ENCODE measurements at places on chromosomes 7 and 10.
A peak's percentile ranks its signal among the peaks of the same experiment; 100 is the strongest.

DNA sequence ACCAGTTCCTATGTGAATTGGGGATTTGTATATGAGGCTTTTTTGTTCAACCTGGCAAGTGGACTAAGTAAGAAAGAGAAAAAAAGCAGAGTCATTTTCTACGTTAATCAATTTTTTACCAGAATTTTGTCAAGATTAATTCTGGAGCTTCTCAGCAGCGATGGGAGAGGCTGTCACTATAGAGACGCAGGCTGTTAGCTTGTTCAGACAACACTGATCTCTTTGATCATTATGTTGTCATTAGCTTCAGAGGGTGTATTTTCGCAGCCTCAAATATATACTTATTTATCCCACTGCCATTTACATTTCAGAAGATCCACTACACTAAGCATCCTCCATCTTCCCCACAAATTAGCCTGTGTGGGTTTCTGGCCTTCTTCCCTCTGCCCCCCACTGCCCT lies 196.7 kb upstream of the PFKP start:
- no peak for DNase-seq

GRCh38 chr7:33888166-33888565 lies 17.2 kb upstream of the BMPER start:
- no peak for DNase-seq

DNA sequence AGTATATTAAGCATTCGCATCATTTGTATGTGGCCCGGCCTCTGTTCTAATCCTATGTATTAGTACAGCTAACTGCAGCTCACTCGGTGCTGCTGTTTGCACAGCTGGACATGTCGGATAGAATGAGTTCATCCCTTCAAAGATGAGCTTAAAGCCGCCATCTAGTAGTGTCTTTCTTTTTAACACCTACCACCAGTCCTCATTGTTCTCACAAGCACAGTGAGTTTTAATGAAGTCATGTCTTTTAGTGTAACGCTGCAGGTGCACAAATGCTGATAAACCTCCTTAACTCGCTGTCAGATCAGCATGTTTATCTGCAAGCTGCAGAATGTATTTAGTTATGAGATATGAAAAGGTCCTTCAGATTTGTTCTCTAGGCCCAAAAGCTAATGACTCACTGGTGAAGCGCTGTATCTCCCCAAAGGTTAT lies 247.5 kb downstream of the MTERF1 start:
- no peak for DNase-seq

GRCh38 chr10:48804740-48805182 lies 120.1 kb downstream of the WDFY4 start:
- no peak for DNase-seq

GRCh38 chr10:49643241-49644034 lies 29.6 kb downstream of the CHAT start:
- no peak for DNase-seq

GRCh38 chr7:39644170-39644569 lies 20.8 kb downstream of the RALA start:
- DNase-seq = no peak

DNA sequence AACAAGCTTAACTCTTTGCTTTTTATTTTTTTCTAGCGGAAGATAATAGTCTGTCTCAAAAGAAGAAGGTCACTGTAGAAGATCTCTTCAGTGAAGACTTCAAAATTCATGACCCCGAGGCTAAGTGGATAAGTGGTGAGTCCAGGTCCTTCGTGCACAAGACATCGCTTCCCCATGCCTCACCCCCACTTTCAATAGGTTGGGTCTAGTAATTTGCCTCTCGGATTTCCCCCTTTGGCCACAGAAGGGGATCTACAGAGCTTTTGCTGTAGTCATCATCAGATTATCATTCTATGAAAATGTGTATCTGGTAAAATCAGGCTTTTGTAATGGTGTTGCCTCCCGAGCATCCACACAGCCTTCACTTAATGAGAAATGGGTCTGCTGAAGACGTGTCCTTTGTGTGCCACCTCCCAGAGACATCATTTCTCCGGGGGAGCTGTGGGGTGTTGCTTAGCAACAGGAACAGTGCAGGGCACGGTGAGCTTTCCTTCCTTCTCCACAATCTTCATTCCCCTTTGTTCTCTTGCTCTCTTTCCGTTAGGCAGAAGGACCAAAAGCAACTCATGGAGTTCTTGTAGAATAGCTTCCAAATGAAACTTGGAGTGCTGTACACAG lies 422.8 kb downstream of the DPP6 start:
- DNase-seq = no peak

DNA sequence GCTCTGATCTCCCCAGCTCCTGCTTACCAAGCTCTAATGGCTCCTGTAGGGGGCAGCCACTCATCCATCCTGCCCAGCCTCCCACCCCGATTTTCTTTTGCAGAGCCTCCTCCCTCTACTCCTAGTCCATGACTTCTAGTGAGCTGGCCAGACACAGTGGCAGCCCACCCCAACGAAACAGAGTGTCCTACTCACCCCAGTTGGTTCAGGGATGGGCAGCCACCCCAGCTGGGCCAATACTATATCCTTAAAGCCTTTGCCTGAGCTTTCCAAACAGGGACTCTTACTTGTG lies 77.1 kb downstream of the GRID1 start:
- DNase-seq = no peak

DNA sequence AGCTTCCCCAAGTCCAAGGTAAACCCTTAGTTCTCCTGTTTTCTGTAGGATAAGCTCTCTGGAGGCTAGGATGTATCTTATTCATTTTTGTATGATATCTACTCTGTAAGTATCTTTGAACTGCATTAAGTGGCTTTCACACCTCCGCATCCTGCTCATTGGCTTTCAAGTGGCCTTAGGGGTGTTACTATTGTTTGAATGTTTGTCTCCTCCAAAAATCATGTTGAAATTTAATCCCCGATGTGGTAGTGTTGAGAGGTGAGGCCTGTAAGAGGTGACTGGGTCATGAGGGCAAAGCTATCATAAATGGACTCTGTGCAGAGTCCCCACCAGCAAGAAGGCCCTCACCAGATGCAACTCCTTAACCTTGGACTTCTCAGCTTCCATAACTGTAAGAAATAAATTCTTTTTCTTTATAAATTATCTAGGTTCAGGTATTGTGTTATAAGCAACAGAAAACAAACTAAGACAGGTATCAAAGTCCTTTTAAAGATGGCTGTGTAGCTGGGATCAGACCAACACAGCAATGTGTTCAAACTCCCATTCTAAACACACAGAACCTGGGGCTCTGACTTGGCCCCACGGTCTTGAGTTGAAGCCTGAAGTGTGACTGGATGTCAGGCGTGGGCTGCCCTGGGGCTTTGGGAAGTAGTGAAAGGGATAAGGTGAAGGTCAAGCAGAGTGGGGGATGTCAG lies 25.9 kb downstream of the TBXAS1 start:
- DNase-seq = no peak

DNA sequence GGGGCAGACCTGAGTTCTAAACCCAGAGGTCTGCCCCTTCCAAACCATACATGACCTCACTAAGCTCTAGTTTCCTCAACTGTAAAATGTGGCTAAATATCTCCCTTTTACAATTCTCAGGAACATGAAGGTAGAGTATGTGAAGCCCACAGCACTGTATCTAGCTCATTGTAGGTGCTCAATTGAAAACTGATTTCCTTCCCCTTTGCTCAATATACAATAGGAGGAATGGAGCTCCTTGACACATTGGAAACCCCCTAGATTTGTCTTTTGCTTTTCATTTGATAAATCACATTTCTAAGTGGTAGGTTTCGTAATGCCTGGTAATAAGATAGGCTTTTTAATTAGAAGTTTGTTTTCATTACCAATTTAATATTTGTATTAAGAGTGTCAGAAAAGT lies 153.3 kb downstream of the ARID5B start:
- no peak for DNase-seq

GRCh38 chr7:141976524-141977245 lies 3.1 kb upstream of the TAS2R38 start:
- no peak for DNase-seq

- no peak for DNase-seq
Observed at GRCh38 chr10:88389456-88389855, 193.7 kb downstream of the RNLS start.

DNA sequence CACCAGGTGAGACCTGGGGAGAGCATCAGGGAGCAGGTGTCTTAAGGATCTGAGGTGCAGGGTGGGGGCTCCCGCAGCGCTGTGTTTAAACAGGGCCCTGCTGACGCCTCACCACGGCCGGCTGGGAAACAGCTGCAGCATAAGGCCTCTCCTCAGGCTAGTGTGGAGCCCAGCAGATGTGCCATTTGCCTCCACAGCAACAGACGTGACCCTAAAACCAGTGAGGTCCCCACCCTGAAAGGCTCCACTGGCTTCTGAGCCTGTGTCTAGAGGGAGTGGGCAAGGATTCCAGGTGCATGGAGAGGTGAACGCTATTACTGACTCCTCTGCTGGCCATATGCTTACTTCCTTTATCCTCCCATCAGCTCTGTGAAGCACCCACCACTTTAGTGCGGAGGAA lies 47.8 kb downstream of the SYPL1 start:
- DNase-seq = no peak

GRCh38 chr10:78033387-78033636 lies 351 bp upstream of the RPS24 start:
- DNase-seq = no peak

DNA sequence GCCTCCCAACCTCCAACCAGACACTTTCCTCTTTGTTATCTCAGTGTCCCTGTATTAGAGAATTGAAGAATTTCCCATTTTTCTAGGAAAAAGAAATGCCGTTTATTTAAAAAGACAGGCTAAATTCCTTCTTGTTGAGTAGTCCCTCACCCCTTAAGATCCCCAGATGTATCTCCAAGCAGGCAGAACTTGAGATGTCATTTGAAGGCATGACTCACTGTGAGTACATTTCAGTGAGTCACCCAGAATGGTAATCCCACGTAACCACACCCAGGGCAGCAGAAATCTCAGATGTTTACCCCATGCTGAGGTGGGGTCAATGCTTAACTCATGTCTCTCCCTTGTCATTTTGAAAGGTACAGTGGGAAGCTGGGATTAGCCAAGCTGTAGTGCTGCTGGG lies 4.4 kb downstream of the ZNF655 start:
- no peak for DNase-seq

- no peak for DNase-seq
Observed at GRCh38 chr10:69876286-69876685, 74.6 kb downstream of the COL13A1 start.

- DNase-seq = no peak
Observed at GRCh38 chr10:30977385-30977784, 54.3 kb downstream of the ZNF438 start.

- no peak for DNase-seq
Observed at GRCh38 chr7:126022452-126022851, 1092.8 kb upstream of the POT1 start.

DNA sequence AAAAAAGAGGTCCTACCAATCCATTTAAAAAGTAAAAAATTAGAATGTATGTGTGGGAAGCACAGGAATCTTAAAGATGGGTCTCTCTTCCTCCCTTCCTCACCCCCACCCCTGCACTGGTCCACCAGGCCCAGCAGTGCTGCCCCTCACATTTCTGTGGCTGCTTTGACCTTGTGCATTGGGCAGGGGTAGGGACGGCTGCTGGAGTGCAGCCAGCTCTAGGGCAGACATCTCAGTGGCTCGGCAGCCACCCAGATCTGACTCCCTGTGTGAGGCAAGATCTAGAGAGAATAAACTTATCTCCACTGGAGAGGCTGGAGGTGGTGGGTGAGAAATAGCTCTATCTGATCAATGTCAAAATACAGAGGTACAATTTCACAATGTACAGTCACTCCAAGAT lies 6.7 kb downstream of the FAM180A start:
- DNase-seq = no peak

DNA sequence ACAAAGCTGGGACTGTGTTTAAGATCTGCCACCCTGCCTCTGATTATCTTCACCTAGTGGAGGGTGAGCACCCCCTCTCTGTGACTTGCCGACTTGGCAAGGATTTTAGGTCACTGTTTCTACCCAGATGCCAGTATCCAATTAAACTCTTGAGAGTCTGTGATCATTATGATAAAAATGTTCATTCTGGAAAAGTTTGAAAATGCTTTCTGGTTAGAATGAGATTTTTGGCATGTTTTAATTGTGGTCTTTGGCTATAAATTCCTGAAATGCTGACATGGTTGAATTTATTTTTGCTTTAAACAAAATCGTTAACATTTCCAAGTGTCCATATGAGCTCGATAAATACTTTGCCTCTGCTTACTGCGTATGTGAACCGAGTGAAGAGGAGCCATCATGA lies 221.4 kb downstream of the BICC1 start:
- no peak for DNase-seq

- no peak for DNase-seq
Observed at GRCh38 chr7:77653572-77653971, 42.7 kb upstream of the RSBN1L start.

GRCh38 chr7:115561335-115562110 lies 469.0 kb downstream of the TFEC start:
- no peak for DNase-seq

- DNase-seq = no peak
Observed at GRCh38 chr10:90777621-90778020, 80.2 kb downstream of the HTR7 start.

DNA sequence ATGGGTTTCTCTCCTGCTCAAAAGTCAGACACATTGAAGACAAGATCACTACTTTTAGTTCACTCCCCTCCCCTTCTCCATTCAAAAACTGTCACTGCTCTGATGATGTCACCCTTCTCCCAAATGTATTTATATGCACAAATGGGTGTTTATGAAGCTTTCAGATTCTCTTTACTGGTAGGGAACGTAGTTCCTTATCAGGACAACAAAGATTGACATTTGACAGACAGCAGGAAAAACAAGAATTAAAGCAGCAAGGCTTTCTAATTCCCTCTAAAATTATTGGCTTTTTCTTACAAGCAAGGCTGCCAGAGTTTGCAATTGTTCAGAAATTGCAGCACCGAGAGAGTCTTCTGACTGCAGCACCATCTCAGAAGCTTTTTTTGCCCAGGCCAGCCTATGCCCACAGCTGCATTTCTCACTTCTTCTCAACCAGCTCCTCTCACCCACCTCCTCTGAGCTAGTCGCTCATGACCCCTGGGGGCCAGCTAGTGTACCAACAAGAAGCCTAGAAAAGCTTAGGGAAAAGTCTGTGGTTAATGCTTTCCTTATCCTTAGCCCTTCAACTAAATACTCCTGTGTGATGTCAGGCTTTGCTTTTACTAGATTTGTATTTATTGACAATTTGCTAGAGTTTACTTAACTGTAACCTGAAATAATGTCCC lies 265.1 kb downstream of the HTR7 start:
- DNase-seq = peak; percentile 53

GRCh38 chr10:102371295-102371694 lies 24.2 kb upstream of the NFKB2 start:
- DNase-seq = no peak

DNA sequence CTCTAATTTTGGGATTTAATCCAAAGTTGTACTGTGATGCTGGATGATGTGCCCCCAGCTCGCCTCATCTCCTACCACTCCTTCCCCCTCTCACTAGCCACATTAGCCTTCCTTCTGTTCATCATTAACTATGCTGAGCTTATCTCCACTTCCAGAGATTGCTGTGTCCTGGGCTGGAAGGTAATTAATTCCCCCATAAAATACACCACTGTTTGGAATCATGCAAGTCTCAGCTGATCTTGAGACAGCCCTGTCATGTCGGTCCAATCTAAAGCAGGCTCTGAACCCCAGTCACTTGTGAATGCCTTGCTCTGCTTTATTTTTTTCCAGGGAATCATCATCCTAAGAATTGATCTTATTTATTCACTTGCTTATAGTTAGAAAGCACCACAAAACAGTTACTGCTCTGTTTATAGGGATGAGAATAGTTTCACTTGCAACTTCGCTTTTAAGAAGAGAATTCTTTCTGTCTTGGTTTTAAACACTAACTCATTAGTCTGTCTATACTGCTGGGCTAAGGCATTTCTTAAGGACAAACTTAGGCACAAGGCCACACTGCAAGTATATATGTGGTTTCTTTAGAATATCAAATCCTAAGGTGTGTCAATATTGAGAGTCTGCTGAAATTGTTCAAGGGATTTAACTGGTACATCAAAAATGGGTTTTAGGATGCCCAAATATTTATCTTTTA lies 341.1 kb upstream of the SEMA3A start:
- DNase-seq = no peak

Measured in left hindlimb (tissue), 1 donor.